ENCODE measurements at places on chromosomes 4 and X.

DNA sequence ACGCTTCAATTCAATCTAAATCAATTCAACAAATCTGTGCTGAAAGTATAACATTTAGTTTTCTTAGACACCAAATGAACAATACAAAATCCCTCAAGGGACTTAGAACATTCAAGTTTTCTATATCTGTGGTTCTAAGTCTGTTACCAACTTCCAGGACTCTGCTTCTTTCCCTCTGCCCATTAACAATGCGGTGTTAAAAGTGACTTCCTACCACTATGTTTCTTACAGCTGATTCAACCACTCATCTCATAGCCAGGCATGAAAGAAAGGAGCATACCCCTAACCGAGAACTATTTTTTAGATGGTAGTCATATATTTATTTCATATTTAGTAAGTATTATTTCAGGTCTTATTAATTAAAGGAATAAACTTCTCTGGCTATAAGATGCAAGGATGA, 38.9 kb downstream of the PPA2 start:
- DNase-seq = no peak

GRCh38 chrX:23742697-23743622, at the start of gene ACOT9:
Gene ACOT9 (minus strand): TSS chrX:23743276. CDS start chrX:23743144, 132 bp downstream.
- DNase-seq = peak; percentile 23

DNA sequence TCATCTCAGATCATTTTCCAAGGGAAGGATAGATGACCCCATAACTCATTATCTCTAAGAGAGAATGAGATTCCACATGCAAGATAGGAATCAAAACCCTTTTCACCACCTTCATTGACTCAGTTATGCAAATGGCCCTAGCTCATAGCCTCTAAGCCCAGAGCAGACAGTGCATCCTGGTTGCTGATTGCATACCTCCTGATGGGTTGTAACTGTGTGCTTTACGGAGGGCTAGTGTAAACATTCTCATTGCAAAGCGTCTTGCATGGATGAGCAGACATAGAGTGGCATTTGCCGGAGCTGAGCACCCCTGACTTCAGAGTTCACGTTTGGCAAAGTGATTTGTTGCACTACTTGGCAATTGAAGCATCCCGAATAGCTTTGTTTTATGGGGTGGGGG, 151.0 kb downstream of the VCX3A start:
- no peak for DNase-seq

DNA sequence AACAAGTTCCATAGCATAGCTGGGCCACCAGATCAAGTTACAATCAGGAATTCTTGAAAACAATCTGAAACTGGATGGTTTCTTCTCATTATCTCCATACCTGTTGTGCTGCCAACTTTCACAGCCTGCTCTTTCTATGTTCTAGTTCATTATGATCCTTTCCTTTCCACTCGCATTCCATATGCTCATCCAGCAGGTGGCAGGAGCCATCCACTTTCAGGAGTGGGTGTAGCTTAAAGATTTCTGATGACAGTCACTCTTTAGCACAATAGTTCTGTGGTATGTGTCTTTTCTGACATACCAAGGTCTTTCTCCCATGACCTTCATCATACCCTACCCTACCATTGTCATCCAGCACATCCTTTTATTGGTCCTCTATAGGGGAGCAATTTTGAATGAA, 46.4 kb downstream of the PAGE2 start:
- no peak for DNase-seq

DNA sequence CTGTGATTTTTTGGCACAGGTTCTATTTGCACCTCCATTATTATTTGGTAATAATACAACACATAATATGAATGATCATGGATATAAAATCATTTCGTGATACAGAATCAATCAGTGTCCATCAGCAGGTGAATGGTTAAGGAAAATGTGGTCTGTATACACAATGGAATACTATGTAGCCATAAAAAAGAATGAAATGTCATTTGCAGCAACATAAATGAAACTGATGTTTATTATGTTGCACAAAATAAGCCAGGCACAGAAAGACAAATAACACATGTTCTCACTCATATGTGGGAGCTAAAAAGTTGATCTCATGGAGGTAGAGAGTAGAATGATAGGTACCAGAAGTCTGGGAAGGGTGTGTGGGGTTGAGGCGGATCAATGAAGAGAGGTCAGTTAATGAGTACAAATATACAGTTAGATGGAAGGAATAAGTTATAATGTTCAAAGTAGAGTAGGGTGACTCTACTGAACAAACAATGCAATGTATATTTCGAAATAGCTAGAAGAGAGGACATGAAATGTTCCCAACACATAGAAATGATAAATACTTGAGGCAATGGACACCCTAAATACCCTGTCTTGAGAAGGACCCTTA, 1.1 kb upstream of the SMARCA1 start:
- DNase-seq = no peak

- DNase-seq = no peak
Measured at GRCh38 chr4:118026806-118027205, 7.5 kb upstream of the NDST3 start.

- no peak for DNase-seq
Measured at GRCh38 chrX:17788439-17788838, 51.1 kb downstream of the SCML1 start.

DNA sequence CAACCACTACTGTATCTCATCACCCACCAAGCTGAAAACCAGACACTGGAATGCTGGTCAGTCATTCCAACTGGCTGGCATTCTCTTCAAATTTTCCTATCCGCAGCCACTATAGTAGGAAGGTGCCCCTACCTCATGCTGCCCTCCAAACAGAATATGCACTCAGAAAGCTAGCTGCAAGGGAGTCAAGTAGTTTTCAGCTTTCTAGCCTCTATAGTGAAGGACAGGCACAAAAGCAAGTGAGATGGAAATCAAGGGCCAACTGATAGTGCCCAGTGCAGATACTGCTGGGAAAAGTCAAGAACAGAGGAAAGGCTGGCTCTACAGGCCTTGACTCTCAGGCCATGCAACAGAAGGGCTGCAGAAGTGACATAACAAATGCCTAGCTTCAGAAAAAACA, 47.2 kb downstream of the BCOR start:
- DNase-seq = no peak

GRCh38 chrX:21944136-21944615, 3.7 kb downstream of the SMS start:
- DNase-seq = no peak

- DNase-seq = no peak
Measured at GRCh38 chr4:74293558-74293957, 14.7 kb upstream of the EPGN start.

DNA sequence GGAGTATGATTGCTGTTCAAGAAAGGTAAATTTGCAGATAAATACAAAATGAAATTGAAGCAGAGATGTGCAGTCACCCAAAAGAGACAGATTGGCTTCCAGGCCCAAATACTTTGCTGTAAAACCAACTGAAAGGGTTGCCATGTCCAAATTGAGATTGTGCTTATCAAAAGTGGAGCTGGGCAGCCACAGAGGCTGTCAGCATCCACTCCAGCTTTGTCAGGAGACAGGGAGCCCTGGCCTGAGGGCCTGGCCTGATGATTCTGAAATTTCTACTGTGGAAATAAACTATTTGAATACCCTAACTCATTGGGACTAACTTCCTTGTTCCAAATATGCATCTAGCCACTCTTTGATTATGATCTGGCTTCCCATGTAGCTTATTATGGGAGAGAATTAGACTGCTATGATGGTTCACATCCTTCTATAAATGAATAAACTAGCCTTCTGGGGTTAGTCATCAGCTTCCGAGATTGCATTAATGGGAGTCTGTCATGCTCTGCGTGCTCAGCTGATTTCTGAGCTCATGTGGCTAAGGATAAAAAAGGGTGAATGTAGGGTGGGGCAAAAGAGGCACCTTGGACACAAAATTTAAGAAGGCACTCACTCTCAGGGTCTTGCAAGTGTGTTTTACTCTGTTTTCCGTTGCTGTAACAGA, 48.2 kb downstream of the SLC34A2 start:
- DNase-seq = no peak

GRCh38 chr4:104752337-104752736, 257.6 kb upstream of the CXXC4 start:
- no peak for DNase-seq

- no peak for DNase-seq
Measured at GRCh38 chr4:8853249-8853648, 18.4 kb downstream of the HMX1 start.

DNA sequence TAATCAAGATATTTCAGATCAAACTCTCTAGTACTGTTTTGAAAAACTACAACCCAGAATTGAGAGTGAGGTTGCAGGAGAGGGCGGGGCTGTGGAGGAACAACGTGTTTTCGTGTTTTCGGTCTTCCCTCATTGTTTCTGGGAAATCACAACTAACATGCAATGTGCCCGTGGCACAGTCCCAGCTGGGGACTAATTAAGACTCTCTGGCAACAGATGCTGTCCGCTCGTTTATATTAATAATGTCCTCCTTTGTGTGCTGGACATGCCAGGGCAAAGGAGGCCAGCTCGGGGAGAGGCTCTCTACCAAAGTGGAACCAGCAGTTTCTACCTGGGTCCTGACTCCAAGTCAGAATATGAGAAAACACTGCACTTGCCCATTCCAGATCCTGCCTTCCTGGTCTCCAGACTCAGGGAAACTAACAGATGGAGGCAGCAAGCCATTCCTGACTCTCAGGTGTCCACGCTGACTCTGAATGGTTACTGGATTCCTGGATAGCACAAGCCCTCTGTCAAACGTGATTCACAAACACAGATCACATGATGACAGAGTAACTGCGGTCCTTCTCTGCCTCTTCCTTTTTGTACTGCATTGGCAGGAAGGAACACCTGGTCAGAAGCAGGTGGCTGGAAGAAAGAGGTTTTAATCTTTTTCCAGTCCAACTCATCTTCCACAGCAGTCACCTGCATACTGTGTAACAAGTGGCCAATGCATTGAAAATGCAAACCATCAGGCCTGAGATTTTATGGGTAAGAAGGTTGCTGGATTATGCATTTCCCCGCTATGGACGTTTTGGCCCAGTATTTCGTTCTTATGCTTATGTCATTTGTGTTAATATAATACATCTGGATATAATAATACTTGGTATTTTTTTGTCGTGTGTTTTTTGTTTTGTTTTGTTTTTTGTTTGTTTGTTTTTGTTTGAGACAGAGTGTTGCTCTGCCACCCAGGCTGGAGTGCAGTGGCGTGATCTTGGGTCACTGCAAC, 65.0 kb downstream of the COQ2 start:
- DNase-seq = no peak

GRCh38 chr4:173991316-173991715, 292.2 kb downstream of the FBXO8 start:
- DNase-seq = no peak

DNA sequence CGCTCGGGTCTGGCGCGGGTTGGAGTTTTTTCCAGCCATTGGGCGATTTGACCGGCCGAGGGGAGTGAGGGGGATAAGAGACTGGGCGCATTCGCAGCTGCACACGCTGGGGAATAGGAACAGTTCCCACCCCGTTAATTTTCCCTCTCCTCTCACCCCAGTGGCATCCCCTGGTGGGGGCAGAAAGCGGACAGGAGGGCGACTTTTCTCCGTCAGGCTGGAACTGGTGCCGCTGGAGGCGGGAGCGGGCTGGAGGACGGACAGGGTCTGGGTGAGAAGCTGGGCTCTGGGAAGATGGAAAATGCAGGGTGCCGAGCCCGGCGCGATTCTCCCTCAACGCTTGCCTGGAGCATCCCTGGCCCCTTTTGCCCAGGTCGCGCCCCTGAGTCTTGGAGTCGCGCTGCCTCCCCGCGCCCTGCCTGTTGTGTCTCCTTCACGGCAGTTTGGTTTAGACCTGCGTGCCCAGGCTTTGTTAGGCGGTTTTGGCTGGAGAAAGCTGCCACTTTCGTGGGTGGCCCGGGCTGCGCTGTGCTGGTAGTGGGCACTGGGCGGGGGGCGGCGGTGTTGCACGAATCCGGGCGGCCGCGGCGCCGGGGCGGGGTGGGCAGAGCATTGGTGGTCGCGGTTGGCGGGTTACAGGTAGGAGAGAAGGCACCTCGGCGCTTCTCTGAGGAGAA, 2.0 kb downstream of the ADGRL3 start:
- no peak for DNase-seq

- DNase-seq = peak; percentile 18
Measured at GRCh38 chrX:103831803-103832544, at the start of gene RAB9B. Gene RAB9B (minus strand): TSS chrX:103832257. CDS start chrX:103825784, 6,473 bp downstream.

- no peak for DNase-seq
Measured at GRCh38 chr4:20987191-20987590, 286.9 kb downstream of the PACRGL start.

DNA sequence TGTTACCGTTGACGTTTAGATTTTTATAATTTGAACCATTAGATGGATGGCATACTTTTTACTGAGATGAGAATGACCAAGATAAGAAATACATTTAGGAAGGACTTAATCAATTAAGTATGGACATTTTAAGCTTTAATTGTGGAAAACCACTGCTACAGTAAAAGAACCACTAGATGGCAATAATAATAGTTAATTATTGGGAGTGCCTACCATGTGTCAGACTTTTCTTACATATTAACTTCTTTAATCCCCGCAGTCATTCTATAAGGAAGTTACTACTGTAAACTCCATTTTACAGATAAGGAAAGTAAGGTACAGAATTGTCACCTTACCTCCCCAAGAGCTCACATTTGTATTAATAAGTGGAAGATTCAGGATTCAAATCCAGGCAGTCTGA, 48.5 kb upstream of the MYOZ2 start:
- DNase-seq = no peak

- no peak for DNase-seq
Measured at GRCh38 chrX:42695800-42696358, 82.1 kb downstream of the PPP1R2C start.

DNA sequence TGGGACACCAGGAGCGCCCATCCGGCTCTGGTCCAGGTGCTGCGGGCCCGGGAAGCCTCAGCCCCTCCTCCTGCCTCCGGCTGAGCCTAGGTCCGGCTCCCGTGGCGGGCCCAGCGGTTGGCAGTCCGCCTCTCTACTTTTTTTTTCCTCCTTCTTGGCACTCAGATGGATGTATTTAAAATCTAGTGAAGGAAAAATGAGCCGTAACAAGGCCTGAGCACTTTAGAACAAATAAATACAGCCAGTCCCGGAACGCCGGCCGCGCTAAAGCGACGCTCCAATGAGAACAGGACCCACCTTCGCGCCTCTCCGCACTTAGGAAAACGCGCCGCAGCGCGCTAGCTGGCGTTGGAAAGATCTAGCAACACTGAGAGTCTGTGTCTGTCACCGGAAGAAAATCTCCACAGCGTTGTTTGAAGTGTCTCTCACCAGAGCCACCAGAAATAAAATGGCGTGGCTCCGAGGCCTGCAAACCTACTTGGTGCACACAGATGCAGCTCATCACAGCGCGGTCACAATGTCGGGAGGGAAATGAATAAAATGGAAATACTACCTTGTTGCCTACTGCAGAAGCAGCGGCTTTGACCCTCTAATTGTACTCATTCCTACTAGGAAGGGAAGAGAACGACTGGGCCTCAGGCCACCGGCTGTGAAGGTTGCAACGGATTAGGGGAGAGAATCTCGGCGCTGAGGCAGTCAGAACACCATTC, 4.7 kb downstream of the NEUROG2 start:
- DNase-seq = no peak
